ENCODE measurements at places on chromosomes 5 and 9.

DNA sequence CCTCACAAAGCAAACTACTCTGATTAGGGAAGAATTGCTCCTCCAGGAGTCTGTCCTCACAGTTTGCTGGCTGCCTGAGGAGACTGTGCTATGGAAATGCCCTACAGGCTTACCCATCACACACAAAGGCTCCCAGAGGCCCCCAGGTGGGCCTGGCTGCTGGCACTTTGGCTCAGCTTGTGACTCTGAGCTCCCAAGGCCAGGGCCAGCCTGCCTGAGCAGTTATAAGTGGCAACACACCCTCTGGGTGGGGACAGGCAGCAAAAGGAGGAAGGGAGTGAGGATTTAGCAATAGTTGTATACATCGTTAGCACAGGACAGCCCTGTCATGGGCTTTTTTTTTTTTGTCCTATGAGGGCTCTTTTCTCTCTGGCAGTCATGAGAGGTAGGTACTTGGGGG lies 103.5 kb downstream of the DAPK1 start:
- DNase-seq = peak; percentile 86

GRCh38 chr9:107375001-107375400 lies 91.9 kb downstream of the RAD23B start:
- DNase-seq = no peak

- DNase-seq = no peak
These were observed 87.0 kb upstream of the PHYKPL start for GRCh38 chr5:178319541-178320041.

GRCh38 chr5:13739479-13739878 lies 205.0 kb downstream of the DNAH5 start:
- no peak for DNase-seq

- no peak for DNase-seq
These were observed 28.0 kb downstream of the HRH2 start for GRCh38 chr5:175685701-175686350.

All from CD14-positive monocyte (primary cell).